ENCODE measurements at places on chromosomes 3 and 15.

DNA sequence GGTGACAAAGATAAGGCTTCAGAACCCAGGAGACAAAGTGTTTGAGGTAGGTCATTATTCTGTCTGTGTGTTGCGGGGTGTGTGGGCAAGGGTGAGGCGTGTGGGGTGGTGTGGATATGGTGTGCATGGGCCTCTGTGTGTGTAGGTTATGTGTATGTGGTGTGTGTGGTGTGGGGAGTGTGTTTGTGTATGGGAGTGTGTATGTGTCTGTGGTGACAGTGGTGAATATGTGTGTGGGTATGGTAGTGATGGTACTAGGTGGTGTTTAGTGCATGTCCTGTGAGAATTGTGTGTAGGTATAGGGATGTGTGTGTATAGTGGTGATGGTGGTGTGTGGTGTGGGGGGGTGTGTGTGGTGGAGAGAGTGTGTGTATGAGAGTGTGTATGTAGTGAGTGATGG, 16.2 kb upstream of the ETV5 start:
- no peak for DNase-seq

- DNase-seq, result no peak
These were observed 101.4 kb downstream of the FNDC3B start for GRCh38 chr3:172140499-172141391.

- DNase-seq, result no peak
These were observed at the start of gene VEPH1 for GRCh38 chr3:157502916-157503595. TSS of gene VEPH1 (minus strand) at chr3:157503416. CDS start at chr3:157495349, 8,067 bp downstream.

DNA sequence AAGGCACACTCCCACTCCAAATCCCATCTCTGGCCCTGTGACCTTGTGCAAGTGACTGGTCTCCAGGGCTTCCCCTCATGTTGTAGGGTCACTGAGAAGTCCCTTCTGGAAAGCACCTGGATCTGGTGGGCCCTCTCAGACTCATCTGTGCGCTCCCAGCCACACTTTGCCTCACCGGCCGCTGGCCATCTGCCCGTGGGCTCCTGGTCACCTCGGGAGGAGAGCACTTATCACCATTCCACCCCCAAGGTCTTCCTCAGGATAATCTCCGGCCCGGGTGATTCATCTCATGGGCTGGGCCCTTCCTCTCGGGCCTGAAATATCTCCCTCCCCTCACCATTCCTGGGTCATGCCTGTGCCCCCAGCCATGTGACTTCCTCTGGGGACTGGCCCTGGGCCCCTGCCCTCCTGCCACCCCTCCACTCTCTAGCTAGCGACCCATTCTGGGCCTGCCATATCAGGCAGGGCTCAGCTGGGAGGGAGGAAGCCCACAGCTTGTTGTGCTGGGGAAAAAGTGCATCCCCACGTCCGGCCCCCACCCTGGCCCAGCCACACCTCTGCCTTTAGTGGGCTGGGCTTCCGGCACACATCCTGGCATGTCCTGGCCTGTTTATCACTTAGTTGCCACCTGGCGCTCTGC, 10.6 kb upstream of the WNT7A start:
- DNase-seq, result peak; percentile 70

- no peak for DNase-seq
These were observed 319.2 kb upstream of the LRRFIP2 start for GRCh38 chr3:37493485-37494080.

- DNase-seq, result no peak
These were observed 405.1 kb downstream of the ROBO1 start for GRCh38 chr3:79362571-79363270.

GRCh38 chr15:32886459-32886858, 168.7 kb downstream of the GREM1 start:
- no peak for DNase-seq

DNA sequence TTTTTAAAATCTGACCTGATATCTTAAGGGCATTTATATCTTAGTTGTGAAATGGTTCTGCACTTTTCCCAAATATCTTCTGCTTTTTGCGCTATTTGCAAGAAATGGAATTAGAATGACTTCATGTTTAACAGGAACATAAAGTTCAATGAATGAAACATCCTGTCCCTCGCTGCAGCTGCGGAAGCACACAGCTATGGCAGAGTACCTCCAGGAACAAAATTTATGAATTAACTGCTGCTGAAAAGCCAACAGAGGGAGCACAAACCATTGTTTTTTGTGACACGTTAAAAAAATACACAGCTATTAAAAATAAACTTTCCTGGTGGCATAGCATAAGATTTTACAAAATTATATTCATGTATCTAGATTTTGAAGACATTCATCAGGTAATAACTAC, 404.4 kb upstream of the MDFIC2 start:
- DNase-seq, result no peak

DNA sequence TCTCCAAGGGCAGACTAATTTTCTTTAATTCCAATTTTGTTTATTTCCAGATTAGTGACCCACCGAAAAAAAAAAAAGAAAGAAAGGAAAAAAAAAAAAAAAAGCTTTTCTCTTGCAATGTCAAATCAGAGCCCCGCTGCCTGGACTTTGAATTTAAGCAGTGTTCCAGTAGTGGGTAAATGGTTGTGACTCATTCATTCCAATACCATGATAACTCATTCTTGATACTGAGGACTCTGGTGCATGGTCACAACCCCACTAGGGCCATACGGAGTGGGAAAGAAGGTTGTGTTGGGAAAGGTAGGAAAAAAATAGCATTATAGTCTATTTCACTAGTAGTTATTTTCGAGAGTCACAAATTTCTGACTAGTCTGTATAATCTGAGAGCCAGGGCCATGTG, 59.1 kb upstream of the COL8A1 start:
- no peak for DNase-seq

GRCh38 chr3:64380546-64380945, 155.3 kb upstream of the PRICKLE2 start:
- DNase-seq, result no peak

DNA sequence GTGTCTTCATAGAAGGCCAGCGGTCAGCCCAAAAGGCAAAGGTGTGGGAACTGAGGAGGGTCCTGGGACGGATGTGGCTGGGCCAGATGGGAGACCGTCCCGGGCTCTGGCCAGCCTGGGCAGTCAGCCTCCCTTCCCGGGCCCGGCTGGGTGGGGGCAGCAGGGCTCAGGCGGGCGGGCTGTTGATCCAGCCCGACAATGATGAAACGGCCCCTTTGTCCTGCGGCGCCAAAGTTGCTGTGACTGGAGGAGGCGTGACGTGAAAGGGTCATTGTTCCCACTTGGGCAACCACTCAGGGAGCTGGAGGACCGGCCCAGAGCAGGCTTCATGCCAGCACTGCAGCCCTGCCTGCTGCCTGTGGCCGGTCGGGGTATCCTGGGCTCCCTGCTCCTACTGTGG, 16.5 kb downstream of the DUSP7 start:
- DNase-seq, result no peak

DNA sequence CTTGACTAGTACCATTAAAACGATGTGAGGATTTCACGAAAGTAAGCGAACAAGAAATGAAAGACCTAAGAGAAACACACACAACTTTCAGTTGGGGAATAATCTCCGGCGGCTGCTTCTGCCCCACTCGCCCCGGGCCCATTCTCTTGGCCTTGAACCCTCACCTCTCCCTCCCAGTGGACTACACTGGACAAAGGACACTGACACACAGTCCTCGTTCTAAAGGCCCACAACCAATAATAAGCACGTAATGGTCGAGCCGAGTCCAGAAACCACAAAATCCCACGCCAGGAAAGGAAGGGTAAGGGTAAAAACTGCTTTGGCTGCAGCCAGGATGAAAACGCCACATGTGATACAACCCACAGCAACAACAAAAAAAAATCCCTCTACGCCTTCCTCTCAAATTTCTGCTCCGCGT, 469 bp downstream of the ZNF770 start:
- DNase-seq, result no peak

DNA sequence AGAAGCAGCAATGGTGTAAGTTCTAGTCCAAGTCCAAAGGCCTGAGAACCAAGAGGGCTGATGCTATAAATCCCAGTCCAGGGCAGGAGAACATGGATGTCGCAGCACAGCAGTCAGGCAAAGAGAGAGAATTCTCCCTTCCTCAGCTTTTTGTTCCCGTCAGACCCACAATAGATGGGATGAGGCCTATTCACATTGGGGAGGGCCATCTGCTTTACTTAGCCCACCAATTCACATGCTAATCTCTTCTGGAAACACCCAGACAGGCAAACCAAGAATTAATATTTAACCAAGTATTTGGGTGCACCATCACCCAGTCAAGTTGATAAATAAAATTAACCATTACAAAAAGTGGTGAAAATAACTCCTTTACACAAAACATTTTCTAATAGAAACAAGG, 511.7 kb upstream of the UBE2E2 start:
- DNase-seq, result no peak

- DNase-seq, result no peak
These were observed 53.4 kb downstream of the HES1 start for GRCh38 chr3:194189243-194189791.

DNA sequence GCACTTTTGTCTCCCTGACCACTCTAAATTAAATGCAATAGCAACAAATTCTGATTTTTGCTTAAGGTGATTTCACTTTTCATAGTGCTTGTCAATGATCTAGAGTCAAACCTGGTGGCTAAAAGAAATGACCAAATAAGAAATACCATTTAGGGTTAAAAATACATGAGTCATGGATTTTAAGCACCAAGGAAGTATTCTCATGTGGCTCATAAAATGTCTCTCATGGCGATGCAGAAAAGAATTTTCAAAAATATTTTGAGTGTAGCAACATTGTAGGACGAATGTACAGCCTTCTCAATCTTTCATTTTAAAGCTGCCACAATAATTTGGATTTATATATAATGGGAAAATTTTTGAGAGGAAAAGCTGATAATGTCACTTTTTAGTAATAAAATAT, 193.6 kb downstream of the EPHA3 start:
- DNase-seq, result no peak

DNA sequence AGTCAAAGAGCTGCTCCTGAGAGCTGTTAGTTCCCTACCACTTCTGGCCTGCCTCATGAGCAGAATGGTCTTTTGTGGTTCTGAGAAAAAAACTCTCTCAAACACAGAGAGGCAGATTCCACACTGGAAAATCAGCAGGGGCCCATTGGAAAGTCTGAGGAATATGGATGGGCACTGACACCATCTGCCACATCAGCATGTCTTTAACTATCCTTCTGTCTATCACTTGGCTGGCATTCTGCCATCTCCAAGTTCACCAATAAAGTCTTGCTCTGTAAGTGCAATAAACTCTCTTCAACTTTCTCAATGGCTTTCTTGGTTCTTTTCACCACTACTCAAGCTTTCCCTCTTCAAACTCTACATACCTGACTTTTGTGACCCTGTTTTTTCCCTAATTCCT, 101.3 kb upstream of the GALNT15 start:
- no peak for DNase-seq

DNA sequence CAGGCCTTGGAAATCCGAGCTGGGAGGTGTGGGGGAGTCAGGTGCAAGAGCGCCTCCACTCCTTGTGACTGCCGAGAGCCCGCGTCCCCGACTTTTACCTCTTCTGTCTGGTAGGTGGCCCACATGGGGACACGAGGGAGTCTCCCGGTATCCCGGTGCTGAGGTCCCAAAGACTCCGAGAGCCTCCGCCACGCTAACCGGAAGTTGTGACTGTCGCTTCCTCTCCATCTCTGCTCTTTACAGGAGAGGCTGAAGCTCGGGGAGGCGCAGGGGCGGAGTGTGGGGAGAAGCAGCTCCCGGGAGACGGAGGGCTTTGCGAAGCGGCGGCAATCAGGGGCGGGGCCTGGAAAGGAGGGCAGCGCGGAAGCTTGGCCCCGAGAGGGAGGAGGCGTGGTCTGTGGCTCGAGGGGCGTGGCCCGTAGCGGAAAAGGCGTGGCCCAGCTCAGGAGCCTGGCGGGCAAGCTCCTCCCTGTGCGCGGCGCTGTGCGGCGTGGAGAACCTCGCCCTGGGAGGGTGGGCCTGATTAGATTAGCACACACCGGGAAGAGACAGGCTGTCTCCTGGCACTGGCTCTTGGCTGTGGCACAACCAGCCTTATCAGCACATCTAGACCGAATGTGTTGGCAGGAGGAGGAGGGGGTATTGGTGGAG, 143.9 kb downstream of the GABRB3 start:
- no peak for DNase-seq

- DNase-seq, result no peak
These were observed 8.0 kb downstream of the NISCH start for GRCh38 chr3:52463416-52463815.

DNA sequence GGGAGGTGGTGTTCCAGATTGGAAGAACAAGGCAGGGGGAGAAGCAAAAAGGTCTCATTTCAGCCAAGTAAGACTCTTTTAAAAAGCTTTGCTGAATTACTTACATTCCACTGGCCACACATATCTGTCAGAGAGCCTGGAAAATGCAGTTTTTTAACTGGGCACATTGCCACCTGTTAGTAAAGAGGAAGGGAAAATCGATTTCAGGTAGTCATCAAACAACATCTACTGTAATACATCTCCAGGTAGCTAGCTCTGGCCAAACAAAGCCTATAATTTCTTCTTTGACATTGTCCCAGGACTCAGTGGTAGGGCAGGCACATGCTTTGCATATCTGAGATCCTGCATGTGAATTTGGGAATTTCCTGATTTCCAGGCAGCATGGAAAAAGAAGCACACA, 480.7 kb upstream of the SUCLG2 start:
- no peak for DNase-seq

DNA sequence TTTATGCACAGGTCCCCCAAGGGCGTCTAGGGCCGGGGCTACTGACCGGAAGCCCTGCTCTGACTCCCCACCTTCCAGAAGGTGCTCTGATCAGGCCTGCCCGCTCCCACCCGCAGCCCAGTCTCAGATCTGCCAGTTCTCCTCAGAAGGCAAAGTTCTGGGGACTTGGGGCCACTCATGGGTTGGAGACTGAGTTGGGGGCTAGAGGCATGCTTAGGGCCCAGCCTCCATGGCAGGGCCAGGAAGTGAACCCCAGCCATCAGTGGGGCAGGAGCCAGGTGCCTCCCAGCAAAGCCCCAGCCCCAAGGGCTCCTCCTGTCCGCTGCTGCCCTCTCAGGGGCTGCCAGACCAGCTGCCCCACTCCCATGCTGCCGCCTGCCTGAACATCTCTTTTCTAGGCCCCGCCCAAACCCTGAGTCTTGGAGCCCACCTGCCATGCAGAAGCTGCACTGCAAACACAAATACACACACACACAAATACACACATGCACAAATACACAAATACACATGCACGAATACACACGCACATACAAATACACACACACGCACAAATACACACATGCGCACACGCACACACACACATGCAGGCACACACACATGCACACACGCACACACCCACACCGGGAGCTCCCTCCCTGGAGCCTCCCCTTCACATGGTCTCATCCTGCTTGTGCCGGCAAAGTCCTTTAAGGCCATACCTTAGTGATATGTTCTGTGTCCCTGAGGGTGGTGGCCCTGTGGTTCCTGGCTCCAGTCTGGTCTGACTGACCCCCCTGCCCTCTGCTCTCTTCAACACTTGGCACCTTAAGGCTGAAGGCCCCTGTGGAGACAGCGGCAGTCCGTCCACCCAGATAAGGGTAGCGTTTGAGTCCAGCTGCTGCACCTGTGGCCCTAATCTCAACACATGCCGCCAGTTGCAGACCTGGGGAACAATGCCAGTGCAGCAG, 59.2 kb upstream of the KLF13 start:
- no peak for DNase-seq

GRCh38 chr3:113133140-113133539, 78.2 kb upstream of the BOC start:
- no peak for DNase-seq
